Type B pancreatic cell (in vitro differentiated cells): ENCODE measurements at places on chromosomes 1 and 21. TPM values are rescaled to one million over a fixed set of nuclear protein-coding genes. Genes with fewer than 3 reads are reported as not detected.

DNA sequence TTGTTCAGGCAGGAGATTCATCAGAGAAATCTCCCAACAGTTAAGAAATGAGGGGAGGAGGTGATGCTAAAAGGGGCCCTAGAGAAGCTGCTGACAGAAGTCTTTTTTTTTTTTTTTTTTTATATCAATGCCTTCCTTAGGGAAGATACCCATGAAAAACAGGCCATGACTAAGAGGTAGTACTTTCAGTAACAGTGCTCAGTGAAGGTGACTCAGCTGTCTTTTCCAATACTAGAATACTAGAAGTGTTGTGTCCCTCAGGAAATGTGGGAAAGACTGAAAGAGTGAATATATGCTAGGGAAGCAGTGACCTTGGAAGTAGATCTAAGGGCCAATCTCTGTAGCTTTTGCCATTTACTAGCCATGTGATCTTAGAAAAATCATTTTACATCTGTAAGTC lies 52.4 kb upstream of the SLFNL1 start:
- DNase-seq, result no peak
- H3K36me3 ChIP-seq, result peaks cover 13% of the 10 kb centered on the region
- H3K4me1 ChIP-seq, result no peaks in the 10 kb centered on the region
- H3K4me3 ChIP-seq, result no peak overlapping the region
- no peak overlapping the region for H3K27ac ChIP-seq
- H3K27me3 ChIP-seq, result no peaks in the 10 kb centered on the region

- no peaks in the 10 kb centered on the region for H3K4me1 ChIP-seq
- DNase-seq, result no peak
- H3K27me3 ChIP-seq, result no peaks in the 10 kb centered on the region
- H3K4me3 ChIP-seq, result no peak overlapping the region
- peaks cover 7% of the 10 kb centered on the region for H3K36me3 ChIP-seq
- H3K27ac ChIP-seq, result no peak overlapping the region
Measured at GRCh38 chr1:37840711-37841110, 18.7 kb downstream of the MTF1 start.

DNA sequence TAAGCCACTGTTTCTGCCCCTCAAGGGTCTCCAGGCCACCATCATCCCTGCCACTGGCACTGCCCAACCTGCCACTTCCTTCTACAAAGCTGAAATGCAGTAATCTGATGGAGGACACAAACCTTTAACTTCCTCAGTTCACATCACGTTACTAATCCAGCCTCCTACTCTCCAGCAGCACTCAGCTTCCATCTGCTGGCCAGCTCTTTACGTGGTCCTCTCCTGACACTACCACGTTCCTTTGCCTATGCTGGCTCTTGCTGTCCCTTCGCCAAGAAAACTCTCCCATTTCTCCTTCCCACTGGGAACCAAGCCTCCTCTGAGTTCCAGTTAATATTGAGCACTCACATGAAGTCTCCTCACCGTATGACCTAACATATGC lies 124.0 kb downstream of the EDEM3 start:
- no peaks in the 10 kb centered on the region for H3K36me3 ChIP-seq
- DNase-seq, result no peak
- H3K4me3 ChIP-seq, result no peak overlapping the region
- no peaks in the 10 kb centered on the region for H3K27me3 ChIP-seq
- H3K4me1 ChIP-seq, result peaks cover 9% of the 10 kb centered on the region

The ZFP69B gene
- 3.2 and 9.5 TPM in 2 replicates for total RNA-seq

DNA sequence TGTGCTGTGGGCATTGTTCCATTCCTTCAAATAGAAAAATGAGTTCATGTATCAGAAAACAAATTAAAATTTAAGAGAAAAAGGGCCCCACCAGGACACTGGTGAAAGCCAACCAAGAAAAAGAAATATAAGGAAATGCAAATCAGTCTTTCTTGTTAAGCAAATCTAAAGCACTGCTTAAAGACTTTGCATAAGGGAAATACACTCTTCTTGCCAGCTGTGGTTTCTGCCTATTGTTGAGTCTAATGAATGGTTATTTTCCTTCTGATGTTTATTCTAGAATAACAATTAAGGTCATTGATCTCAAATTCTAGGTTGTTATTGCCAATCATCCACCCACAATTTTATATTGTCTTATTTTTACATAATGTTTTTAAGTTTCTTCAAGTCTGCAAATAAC lies 158.6 kb upstream of the SNX7 start:
- no peaks in the 10 kb centered on the region for H3K4me1 ChIP-seq
- no peak overlapping the region for H3K4me3 ChIP-seq

The SLC9C2 gene
- 0.60 TPM in 1 of 2 replicates, not detected in the other for total RNA-seq

The CYYR1 gene
- 5.2 and 21.6 TPM in 2 replicates for total RNA-seq

- peak overlapping the region; percentile 69 for H3K4me3 ChIP-seq
- no peaks in the 10 kb centered on the region for H3K36me3 ChIP-seq
- H3K27me3 ChIP-seq, result peaks cover 4% of the 10 kb centered on the region
- peak overlapping the region; percentile 72 for H3K27ac ChIP-seq
Measured at GRCh38 chr1:25568090-25568833, 24.9 kb downstream of the LDLRAP1 start.

DNA sequence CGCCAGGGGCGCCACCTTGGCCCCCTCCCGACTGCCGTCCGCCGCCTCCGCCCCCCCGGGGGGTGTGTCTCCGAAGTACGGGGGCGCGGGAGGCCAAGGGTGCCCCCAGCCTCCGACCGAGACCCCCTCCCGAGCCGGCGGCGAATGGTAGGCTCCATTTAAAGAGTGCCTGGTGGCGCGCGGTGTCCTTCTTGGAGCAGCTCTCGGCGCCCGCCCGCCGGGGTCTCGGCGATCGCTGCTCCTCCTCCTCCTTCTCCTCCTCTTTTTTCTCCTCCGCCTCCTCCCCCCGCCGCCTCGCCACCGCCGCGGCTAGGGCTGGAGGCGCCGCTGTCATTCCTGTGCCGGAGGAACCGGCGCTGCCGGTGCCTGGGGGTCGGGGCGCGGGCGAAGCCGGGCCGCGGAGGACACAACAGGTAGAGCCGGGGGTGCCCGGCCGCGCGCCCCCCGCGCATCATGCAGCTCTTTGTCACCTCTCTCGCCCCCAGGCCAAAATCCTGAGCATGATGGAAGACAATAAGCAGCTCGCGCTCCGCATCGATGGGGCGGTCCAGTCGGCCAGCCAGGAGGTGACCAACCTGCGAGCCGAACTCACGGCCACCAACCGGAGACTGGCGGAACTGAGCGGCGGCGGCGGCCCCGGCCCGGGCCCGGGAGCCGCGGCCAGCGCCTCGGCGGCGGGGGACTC lies at the start of gene KAZN:
KAZN (plus strand) TSS at position 188 of the 685 bp plus-strand sequence.
- peak within 1 kb of the TSS; percentile 91 for H3K4me3 ChIP-seq
- peak within 1 kb of the TSS; percentile 74 for H3K27ac ChIP-seq
- DNase-seq, result peak; percentile 80
- peaks cover 4% of the 10 kb centered on the region for H3K36me3 ChIP-seq

GRCh38 chr21:33931799-33932390 lies 16.3 kb upstream of the ATP5PO start:
- H3K4me1 ChIP-seq, result peaks cover 12% of the 10 kb centered on the region
- DNase-seq, result no peak
- peaks cover 3% of the 10 kb centered on the region for H3K36me3 ChIP-seq
- H3K4me3 ChIP-seq, result peak overlapping the region; percentile 92
- no peaks in the 10 kb centered on the region for H3K27me3 ChIP-seq

The C1QC gene
- total RNA-seq, result not detected in 2 replicates

DNA sequence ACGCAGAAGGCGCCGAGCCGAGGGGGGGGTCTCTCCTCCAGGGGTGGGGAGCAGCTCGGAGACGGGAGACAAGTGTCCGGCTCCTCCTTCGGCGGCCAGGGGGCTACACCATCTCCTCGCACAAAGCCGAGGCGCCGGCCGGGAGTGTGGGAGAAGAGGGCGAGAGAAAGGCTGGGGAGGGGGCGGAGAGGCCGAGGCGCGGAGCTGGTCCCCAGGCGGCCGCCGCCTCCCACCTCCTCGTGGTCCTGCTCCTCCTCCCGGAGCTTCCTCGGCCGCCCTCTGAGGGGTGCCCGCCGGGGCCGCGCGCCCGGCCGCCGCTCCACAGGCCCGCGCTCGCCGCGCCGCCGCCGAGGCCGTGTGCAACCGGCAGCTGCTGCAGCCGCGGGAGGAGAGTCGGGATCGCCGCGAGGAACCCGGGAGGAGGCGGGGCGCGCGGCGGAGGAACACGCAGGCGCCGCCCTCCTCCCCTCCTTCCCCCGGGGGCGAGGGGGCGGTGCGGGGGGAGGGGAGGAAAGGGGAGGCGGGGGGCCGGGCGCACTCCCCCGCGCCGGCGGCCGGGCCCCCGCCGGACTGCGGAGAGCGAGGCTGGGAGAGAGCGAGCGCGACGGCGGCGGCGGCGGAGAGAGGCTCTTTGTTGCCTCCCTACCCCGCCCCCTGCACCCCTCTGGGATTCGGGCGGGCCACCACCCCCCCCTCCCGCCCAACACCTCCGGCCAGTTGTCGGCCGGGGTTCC lies at the start of gene ENAH:
ENAH (minus strand) TSS at position 395 of the 734 bp plus-strand sequence. CDS start 433 bp downstream, outside the sequence.
- peak within 1 kb of the TSS; percentile 88 for H3K27ac ChIP-seq
- H3K27me3 ChIP-seq, result no peaks in the 10 kb centered on the region
- H3K4me1 ChIP-seq, result peaks cover 45% of the 10 kb centered on the region
- H3K4me3 ChIP-seq, result peak within 1 kb of the TSS; percentile 94
- no peaks in the 10 kb centered on the region for H3K36me3 ChIP-seq

The FAM177B gene
- total RNA-seq, result 0.34 and 0.36 TPM in 2 replicates

The GJB3 gene
- total RNA-seq, result 6.5 and 19.5 TPM in 2 replicates

- peak overlapping the region; percentile 30 for H3K27ac ChIP-seq
- H3K4me1 ChIP-seq, result peaks cover 44% of the 10 kb centered on the region
Measured at GRCh38 chr1:228933753-228934152, 198.5 kb downstream of the RHOU start.

The TBX19 gene
- 1.3 and 1.6 TPM in 2 replicates for total RNA-seq

DNA sequence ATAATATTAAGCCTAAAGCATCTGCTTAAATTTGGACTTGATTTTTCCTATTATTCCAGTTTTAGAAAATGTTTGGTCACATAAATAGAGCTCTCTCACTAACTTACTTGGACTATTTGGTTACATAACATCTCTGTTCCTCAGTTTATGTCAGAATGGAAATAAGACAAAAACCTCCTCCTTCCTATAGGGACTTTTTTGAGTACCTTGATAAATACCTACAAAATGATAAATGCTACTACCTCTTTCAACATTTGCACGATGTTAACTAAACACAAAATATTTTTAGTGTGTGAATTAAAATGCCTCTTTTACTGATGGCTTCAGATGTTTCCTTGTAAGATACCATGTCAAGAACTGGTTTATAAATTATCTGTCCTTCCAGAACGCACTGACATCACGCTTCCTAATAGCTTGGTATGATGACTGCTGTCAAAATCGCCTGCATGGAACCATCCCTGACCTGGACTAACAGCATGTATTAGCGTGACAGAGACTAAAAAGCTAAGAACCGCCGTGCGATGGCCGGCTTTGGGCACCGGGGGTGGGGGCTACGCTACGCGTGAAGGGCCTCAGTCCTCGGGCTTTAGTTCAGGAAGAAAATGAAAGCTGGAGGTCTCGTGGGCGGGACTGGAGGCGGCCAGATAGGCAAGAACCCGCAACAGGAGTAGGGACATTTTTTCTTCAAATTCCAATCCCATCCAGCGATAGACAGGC lies 133.2 kb upstream of the BARHL2 start:
- H3K27me3 ChIP-seq, result peaks cover 57% of the 10 kb centered on the region
- H3K4me3 ChIP-seq, result peak overlapping the region; percentile 90
- no peak for DNase-seq
- peak overlapping the region; percentile 69 for H3K27ac ChIP-seq
- peaks cover 4% of the 10 kb centered on the region for H3K36me3 ChIP-seq

GRCh38 chr1:232226197-232226712 lies 403.7 kb downstream of the SIPA1L2 start:
- H3K36me3 ChIP-seq, result no peaks in the 10 kb centered on the region
- peaks cover 32% of the 10 kb centered on the region for H3K4me1 ChIP-seq
- H3K4me3 ChIP-seq, result peak overlapping the region; percentile 34

DNA sequence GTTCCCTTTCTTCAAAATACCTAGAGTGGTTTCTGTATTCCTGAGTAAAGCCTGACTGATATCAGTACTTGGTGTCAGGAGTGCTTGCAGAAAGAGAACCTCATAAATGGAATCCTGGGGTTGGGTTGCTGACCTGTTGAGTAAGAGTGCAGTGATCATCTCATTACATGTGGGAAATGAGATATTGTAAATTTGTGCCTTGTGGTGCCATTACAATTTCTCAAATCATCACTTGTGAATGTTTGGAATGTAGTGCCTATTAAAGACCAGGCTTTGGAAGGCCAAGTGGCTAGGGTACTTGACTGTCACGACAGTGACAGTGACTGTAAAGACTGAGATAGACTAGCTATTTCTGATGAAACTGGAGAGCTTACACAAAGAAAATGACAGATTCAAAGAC lies 176.7 kb upstream of the CTTNBP2NL start:
- H3K27ac ChIP-seq, result no peak overlapping the region
- H3K4me1 ChIP-seq, result no peaks in the 10 kb centered on the region
- H3K4me3 ChIP-seq, result no peak overlapping the region
- DNase-seq, result no peak

The TMEM200B gene
- 4.5 and 8.3 TPM in 2 replicates for total RNA-seq

- peaks cover under 1% of the 10 kb centered on the region for H3K27me3 ChIP-seq
- DNase-seq, result no peak
- no peak overlapping the region for H3K27ac ChIP-seq
- no peaks in the 10 kb centered on the region for H3K36me3 ChIP-seq
- H3K4me3 ChIP-seq, result no peak overlapping the region
Measured at GRCh38 chr1:25080294-25081209, 150.5 kb upstream of the RUNX3 start.

DNA sequence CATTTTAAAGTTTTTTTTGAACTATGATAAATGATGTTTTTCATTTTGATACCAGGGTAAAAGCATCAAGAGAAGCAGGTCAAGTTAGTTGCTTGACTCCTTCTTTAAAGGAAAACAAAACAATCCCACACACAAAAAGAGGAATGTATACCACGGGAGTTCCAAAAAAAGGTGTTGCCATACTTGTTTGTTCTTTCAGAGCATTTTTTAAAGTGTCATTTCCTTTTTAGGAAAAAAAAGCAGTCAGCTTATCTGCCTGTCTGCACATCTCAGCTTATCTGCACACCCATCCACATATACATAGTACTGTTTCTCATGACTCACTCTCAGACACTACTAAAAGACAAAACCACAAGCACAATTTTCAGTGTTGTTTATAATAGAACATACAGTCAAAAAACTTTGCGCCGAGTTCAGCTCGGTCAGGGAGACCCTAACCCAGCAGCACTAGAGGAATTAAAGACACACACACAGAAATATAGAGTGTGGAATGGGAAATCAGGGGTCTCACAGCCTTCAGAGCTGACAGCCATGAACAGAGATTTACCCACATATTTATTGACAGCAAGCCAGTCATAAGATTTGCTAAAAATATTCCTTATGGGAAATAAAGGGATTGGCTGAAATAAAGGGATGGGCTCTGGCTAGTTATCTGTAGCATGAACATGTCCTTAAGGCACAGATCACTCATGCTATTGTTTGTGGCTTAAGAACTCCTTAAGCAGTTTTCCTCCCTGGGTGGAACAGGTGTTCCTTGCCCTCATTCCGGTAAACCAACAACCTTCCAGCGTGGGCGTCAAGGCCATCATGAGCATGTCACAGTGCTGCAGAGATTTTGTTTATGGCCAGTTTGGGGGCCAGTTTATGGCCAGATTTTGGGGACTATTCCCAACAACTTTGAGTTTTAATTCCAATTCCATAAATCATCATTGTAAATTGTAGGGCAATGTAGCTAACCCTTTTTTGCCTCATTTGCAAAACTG lies 11.4 kb upstream of the MNDA start:
- DNase-seq, result no peak
- no peaks in the 10 kb centered on the region for H3K36me3 ChIP-seq
- peak overlapping the region; percentile 96 for H3K27ac ChIP-seq
- H3K4me1 ChIP-seq, result no peaks in the 10 kb centered on the region
- H3K4me3 ChIP-seq, result peak overlapping the region; percentile 62
- no peaks in the 10 kb centered on the region for H3K27me3 ChIP-seq

GRCh38 chr1:2865571-2866421 lies 64.3 kb upstream of the TTC34 start:
- H3K36me3 ChIP-seq, result no peaks in the 10 kb centered on the region
- no peaks in the 10 kb centered on the region for H3K4me1 ChIP-seq
- no peak for DNase-seq
- no peaks in the 10 kb centered on the region for H3K27me3 ChIP-seq
- H3K4me3 ChIP-seq, result no peak overlapping the region
